ENCODE measurements at places on chromosomes 12 and 14.

DNA sequence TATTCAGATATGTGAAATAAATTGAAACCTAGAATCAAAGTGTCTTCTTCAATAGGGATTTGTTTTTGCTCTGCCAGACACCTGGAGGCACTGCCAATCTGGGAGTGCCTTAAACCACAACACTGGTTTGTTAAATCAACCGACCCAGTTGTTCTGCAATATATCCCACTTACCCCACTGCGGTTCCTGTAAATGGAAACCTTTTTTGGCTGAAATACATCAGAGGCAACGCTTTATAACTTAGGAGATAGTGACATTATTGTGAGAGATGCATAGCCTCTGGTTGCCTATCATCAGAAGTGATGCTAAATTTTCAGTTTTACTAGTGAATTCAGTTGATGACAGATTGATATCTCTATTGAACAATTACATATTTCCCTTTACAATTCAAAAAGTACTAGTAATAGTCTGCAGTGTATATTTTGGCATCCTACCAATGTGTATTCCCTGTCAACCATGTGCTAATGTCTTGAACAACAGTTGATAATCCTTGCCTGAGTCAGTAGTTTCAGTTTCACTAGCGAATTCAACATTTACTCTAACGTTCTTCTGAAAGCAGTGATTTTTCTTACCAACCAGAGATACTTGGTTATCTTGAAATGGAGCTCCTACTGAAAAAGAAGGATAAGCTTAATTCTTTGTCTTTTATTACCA lies 30.5 kb downstream of the PPP2R5C start:
- no peak for DNase-seq

DNA sequence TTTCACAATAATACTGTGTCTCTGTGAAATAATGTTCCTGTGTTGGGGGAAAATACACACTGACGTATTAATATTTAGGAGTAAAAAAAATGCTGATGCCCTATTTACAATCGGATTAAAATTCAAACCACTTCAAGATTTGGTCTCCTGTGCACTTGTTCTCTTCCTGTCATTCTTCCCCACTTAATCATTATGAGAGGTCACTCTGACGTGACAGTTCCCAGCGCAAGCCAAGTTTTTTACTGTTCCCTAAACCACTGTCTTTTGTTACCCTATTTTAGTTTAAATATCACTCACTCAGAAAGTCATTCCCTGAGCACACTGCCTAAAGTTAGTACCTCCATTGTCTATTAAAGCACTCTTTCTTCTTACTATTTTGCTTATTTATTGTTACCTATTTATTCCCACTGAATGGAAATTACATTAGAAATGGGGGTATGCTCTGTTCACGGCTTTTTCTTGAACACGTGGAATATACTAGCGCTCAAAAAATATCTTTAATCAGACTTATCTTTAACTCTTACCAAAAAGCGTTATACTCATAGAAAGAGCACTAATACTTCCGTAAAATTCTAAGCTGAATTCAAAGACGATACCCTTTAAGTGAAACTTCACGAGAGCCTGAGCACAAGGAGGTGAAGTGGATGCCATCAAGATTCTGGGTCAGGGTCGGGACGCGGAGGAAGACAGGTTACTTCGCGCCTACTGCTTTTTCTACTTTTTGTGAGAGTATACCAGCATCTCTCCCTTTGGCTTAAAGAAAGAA lies 670 bp upstream of the PSMA3 start:
- no peak for DNase-seq

DNA sequence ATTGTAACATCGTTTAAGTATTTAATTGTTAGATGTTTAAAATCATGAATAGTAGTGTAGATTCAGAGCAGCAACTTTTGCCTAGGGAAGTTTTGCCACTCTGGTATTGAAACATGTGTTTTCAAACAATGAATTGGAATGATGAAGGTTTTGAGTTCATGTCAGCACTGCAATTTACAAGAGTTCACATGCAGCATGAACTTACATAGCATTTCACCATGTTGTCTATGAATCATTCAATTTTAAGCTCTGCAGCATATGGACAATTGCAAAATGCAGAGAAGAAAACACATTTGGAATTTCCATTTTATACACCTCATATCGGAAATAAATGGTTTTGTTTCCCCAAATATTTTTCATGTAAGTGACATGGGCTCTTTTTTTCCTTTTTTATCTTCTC lies 170.7 kb upstream of the CDKN3 start:
- no peak for DNase-seq

DNA sequence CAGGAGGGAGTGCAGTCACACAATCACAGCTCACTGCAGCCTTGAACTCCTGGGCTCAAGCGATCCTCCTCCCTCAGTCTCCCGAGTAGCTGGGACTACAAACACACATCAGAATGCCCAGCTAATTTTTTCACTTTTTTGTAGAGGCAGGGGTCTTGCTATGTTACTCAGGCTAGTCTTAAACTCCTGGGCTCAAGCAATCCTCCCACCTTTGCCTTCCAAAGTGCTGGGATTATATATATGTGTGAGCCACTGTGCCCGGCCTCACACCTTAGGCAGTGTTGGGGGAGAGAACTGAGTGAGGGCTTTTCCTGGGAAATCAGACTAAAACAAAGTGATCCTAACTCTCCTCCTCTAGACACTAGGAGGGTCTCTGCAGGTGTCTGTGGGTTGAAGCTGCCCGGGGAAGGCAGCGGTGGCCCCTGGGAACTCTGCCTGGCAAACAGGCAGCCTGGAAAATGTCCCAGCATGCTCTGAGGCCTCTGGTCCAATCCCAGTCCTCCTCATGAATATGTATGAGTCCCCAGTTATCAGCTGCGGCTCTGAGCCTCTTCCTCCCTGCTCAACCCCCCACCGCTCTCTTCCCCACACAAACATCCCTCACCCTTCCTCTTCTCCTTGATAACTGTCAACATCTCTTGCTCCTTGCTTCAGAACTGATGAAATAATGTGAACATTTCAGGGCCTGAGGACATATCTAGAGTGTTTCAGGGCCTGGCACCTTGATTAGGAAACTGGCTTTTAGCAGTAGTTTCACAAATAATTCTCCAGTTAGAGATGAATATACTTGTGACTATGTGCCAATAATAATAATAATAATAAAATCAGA lies 7.9 kb upstream of the NAA25 start:
- DNase-seq: no peak

- no peak for DNase-seq
Observed at GRCh38 chr12:29883525-29883924, 99.8 kb upstream of the TMTC1 start.

DNA sequence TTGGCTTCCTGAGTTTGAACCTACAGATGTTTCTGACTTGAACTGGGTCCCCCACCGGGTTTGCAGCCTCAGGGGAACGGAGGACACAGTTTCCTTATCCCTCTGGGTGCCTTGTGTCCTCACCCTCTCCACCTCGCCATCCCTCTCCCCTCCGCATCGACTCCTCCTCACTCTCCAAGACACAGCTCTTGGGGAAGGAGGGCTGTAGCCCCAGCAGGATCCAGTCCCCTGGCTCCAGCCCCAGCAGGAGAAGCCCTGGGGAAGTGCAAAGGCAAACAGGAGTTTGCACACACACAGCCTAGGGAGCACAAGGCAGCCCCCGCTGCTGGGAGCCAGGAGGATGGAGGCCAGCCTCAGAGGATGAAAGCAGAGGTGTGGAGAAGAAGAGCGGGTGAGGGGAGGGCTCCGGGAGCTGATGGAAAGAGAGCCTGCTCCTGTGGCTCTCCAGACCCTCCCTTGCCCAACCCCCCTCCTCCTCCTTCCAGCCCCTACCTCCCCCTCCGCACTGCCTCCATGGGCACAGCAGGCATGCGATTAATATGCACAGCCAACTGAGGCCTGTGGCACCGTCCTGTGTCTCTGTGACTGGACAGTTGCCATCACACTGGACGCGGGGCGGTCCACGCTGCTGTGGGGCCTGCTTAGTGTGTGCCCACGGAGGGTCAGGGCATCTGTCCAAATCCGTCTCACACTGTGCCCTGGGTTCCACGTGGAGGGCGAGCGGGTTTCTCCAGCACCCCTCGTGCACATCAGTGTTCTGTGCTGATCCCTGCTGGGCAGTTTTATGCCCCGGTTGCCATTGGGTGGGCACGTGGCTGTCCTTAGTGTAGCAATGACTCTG lies 193.7 kb upstream of the DIO3 start:
- DNase-seq: no peak

DNA sequence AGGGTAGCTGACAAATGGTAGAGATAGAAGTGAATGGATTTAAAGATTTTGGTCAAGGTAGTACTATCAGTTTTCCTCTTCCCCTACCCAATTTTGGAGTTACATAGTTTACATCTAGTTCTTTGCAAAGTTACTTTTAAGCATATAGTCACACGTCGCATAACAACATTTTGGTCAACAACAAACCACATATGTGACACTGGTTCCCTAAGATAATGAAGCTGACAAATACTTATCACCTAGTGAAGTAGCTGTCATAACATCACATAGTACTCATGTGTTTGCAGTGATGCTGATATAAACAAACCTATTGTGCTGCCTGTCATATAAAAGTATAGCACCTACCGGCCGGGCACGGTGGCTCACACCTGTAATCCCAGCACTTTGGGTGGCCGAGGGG lies 45.4 kb downstream of the YAF2 start:
- DNase-seq: no peak

DNA sequence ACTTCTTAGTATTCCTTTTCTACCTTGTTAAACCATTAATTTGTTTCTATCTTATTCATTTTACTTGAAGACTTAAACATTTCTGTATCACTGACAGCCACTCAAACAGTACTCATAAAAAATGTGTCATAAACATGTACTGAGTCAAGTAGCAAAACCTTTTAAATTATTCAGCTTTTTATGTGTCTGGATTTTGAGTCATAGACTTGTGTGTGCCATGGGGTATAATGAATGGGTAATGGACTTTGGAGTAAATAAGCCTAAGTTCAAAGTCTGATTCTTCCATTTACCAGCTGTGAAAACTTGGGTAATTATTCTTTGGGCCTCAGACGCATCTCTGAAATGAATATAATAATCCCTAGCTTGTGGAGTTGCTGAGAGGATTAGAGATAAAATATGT lies 199.0 kb downstream of the RAD51B start:
- no peak for DNase-seq

DNA sequence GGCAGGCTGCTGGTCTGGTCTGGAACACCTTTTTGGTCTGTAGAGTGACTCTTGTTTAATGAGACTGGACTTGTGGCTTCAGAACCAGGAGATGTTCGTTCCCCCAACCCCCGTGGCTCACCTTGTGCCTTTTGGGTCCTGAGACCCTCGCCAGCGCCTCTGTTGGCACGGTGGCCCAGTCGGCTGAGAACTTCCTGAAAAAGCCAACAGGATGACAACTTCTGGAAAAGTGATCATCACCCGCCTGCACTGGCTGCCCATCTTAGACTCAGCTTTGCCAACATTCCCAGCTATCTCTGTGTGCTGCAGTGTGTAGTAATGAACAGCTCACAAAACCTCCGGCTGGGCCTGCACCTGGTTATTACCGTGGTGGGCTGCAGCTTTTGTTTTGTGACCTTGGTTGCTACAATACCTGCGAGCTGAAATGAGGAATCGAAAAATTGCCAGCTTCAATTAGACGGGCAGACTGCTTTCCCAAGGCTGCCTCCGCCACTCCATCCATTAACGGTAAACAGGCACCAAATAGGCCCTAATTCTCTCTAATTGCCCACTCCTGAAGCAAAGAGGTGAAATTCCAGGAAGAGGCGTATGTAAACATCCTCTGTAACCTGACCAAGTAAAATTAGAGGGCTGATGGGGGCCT lies 16.0 kb downstream of the MEG3 start:
- DNase-seq: no peak

DNA sequence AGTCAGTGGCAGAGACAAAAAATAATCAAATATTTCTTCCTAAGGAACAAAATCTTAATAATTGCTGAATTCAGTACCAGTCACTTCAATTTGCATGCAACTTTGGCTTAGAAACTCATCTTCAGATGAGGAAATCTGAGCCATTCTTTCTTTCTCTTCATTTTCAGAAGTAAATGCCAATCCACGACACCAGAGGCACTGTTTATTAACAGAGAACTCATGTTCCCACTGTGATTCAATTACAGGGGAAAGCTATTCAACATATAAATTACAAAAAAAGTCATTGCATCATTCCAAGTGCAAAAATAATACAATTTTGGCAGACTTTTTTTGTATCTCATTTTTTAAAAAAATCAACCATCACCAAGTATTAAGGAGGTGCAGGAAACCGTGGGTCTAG lies 816.1 kb upstream of the TMEM132C start:
- DNase-seq: no peak

GRCh38 chr14:83733670-83734069 lies 1796.3 kb upstream of the FLRT2 start:
- DNase-seq: no peak

- no peak for DNase-seq
Observed at GRCh38 chr12:96233939-96234461, 39.8 kb downstream of the ELK3 start.

- DNase-seq: no peak
Observed at GRCh38 chr12:3944620-3945019, 71.4 kb upstream of the PARP11 start.

DNA sequence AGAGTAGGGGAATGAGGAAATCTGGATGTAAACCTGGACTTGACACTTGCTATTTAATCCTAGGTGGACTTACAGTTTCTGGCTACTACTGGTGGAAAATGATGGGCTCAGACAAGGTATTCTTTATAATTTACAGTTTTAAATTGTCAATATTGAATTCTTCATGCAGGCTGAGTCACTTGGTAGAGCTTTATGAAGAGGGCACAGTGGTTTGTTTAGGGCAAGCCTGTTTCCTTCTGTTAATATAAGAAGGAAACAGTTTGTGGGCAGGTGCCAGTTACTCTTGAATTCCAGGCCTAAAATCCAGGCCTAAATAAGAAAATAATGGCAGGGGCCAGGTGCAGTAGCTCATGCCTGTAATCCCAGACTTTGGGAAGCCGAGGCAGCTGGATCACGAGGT lies 355.8 kb upstream of the RGS6 start:
- DNase-seq: no peak

DNA sequence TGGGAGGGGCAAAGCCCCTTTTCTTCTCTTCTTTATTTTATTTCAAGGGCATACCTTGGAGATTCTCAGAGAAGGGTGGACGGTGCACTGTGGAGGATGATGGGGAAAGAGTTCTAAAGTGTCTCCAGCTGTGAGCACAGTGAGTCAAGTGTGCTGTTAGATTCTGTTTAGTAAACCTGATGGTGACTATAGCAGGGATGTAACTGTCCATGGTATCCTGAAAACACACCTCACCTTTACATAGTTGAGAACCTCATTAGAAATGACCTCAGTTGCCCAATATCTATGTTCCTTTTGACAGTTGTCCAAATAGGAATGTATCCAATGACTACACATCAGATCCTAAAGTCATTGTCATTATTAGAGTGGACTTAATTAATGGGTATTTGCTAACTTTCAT lies 38.0 kb downstream of the CNTN1 start:
- DNase-seq: no peak

DNA sequence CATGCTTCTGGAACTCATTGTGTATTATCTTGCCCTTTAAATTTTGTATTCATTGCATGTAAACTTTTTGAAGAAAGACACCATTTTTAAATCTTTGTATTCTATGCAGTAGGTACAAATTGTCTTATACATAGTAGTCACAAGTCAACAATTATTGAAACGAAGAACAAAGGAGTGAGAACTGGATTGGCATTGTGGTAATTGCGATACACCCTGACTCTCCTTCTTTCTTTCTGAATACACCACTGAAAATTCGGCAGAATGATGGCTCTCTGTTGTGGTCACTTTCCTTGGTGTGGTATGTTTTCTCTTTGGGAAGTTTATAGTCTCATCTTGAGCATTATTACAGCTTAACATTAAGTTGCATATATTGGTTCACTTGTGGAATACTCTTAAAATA lies 34.1 kb downstream of the SLC16A7 start:
- DNase-seq: no peak

GRCh38 chr12:27104546-27104945 lies 22.2 kb upstream of the C12orf71 start:
- DNase-seq: no peak

- DNase-seq: no peak
Observed at GRCh38 chr14:61470261-61470960, 149.0 kb downstream of the PRKCH start.
